ENCODE measurements at places on chromosomes 1 and 21. TPM values are rescaled to one million over a fixed set of nuclear protein-coding genes. Genes with fewer than 3 reads are reported as not detected.

DNA sequence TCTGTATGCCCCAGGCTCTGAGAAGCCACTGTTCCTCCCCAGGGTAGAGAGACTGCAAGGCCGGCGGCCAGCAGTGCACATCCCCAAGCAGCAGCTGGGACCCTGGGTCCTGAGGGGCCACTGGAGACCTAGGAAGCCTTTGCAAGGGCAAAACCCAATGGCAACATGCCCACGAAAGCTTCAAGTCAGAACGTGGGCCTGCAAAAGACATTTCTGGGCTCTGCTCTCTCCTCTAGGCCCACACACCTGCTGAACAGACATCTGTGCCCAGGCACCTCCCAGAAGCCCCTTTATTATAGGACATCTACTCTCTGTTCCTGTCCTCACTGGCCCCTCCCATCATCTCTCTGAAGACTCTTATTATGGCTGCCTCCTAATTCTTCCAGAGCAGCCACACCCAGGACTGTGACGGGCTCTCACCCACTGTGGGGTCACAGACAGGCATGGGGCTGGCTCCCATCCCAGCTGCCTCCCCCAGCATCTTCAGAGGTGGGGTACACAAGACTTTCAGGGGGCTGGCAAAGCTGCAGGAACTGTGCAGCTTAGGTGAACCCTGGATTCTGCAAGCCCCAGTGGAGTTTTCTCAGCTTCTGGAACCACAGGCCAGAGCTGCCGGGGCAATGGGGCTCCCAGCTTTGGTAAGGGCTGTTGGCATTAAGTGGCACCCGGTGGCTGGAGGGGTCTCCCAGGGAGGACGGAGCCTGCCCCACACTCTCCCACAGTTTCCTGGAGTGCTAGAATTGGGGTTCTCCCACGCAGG lies 12.6 kb downstream of the TRIM11 start:
- no peaks in the 10 kb centered on the region for H3K4me1 ChIP-seq
- no peaks in the 10 kb centered on the region for H3K27me3 ChIP-seq

ZNF593OS gene
- not detected for total RNA-seq

RGS8 gene
- 0.03 TPM for total RNA-seq

- H3K27ac ChIP-seq: no peak overlapping the region
- no peaks in the 10 kb centered on the region for H3K36me3 ChIP-seq
- H3K4me3 ChIP-seq: no peak overlapping the region
- DNase-seq: no peak
These were observed 26.1 kb downstream of the F3 start for GRCh38 chr1:94515296-94515947.

CHIA gene
- 11.4 TPM for total RNA-seq

DNA sequence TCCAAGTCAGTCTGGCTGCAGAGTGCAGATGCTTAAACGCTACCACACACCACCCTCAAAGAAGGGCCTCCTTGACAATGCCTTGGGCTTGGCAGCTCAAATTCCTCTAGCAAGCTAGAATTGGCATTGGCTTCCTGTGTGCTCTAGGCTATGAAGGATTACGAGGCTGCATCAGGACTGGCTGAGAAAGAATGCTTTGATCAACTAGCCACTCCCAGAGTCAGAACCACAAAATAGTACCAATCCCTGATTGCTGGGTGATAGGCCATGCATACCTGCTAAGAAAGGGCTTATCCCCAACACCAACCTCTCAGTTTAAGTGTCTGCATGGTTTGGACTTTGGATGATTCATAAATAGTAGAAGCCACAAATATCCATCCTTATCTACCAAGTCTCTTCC lies 504.9 kb downstream of the OMA1 start:
- H3K27ac ChIP-seq: no peak overlapping the region
- H3K4me1 ChIP-seq: peaks cover 5% of the 10 kb centered on the region
- H3K4me3 ChIP-seq: no peak overlapping the region
- H3K27me3 ChIP-seq: no peaks in the 10 kb centered on the region
- H3K36me3 ChIP-seq: no peaks in the 10 kb centered on the region

LCE1F gene
- total RNA-seq: not detected

DEGS1 gene
- total RNA-seq: 65.8 TPM

MARK1 gene
- 4.7 TPM for total RNA-seq

PRKAA2 gene
- 2.1 TPM for total RNA-seq

- DNase-seq: no peak
- H3K27me3 ChIP-seq: no peaks in the 10 kb centered on the region
- H3K4me3 ChIP-seq: no peak overlapping the region
These were observed 101.5 kb upstream of the RAB4A start for GRCh38 chr1:229169399-229169798.
